ENCODE measurements at places on chromosomes 7 and 10.

DNA sequence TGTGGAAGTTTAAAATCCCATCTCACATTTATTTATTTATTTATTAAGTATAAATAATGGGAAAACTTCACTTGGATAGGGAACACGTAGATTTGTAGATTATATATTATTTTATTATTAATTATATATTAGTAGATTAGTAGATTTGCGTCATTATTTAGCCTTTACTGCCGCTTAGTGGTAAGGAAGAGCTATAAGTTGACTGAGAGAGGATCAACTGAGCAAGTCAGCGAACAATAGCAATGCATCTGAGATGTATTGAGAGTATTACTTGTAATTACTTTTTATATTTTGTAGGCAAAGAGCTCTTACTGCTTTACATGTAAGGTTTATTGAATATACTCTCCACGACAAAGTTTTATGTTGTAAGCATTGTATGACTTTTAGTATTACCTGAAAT is 244.5 kb upstream of the ANKRD30A start:
- DNase-seq, result no peak

GRCh38 chr10:49738616-49739360 is 23.3 kb downstream of the OGDHL start:
- no peak for DNase-seq

DNA sequence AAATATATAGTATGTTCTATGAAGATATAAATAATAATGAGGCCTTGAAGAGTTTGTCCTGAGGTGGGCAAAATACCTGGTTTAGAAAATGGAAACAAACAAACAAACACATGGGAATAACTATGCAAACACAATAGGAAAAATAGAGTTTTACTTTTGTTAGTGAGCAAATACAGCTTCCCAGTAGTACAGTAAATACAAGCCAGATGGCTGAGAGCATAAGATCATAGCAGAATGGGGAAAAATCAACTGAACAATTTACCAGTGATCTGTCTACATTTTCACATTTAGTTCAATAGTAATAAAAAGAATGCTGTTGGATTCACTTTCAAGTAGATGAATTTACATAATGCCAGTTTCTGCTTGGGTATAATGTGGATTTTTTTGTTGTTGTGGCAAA is 45.1 kb downstream of the ADD3 start:
- no peak for DNase-seq

DNA sequence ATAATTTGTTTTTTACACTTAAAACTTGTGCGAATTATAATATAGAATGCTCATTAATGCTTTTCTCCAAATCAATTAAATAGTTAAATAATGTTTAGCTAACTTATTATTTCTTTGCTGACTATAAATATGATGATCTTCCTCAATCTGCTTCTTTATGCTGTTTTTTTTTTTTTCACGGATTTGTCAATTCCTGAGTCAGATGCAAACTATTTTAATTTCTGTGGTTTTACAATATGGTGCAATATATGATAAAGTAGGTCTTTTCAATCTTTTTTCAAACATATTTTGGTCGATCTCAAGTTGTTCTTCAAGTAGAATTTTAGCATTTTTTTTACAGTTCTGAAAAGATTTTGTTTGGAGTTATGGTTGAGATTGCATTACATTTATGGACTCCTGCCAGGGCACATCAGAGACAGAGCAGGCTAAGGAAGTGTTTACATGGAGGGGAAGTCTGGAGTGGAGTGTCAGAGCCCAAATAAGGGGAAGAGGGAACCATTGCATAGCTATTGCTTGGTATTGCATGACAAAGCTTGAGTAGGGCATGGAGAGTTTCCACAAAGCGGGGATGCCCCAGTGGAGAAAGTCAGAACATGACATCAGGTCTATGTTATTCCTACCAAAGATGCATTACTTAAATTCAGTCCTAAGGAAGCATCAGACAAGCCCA is 204.4 kb downstream of the OTUD1 start:
- no peak for DNase-seq

DNA sequence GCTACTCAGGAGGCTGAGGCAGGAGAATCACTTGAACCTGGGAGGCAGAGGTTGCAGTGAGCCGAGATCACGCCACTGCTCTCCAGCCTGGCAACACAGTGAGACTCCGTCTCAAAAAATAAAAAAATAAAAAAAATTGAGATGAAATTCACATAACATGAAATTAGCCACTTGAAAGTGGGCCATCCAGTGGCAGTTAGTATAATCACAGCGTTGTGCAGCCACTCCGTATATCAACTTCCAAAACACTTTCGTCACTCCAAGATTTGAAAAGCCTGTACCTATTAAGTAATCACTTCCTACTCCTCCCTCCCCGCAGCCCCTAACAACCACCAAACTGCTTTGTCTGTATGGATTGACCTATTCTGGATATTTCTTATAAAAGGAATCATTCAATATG is 20.7 kb upstream of the CACUL1 start:
- no peak for DNase-seq

DNA sequence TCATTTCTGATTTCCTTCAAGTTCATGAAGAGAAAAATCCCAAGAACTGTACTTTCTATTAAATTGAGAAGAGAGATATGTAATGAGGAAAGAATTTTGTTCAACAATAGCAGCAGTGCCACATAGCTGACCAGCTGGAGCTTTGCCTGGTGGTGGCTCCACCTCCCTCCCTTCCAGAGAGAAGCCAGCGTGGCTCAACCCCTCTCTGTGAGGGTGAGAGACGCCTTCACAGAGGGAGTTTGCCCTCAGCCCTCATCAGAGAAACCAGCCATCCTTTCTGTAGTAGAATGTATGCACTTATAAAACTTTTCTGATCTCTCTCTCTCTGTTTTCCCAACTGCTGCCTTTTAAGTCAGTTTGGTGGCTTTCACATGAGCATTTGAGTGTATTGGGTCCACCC is 20.5 kb upstream of the COL1A2 start:
- no peak for DNase-seq

DNA sequence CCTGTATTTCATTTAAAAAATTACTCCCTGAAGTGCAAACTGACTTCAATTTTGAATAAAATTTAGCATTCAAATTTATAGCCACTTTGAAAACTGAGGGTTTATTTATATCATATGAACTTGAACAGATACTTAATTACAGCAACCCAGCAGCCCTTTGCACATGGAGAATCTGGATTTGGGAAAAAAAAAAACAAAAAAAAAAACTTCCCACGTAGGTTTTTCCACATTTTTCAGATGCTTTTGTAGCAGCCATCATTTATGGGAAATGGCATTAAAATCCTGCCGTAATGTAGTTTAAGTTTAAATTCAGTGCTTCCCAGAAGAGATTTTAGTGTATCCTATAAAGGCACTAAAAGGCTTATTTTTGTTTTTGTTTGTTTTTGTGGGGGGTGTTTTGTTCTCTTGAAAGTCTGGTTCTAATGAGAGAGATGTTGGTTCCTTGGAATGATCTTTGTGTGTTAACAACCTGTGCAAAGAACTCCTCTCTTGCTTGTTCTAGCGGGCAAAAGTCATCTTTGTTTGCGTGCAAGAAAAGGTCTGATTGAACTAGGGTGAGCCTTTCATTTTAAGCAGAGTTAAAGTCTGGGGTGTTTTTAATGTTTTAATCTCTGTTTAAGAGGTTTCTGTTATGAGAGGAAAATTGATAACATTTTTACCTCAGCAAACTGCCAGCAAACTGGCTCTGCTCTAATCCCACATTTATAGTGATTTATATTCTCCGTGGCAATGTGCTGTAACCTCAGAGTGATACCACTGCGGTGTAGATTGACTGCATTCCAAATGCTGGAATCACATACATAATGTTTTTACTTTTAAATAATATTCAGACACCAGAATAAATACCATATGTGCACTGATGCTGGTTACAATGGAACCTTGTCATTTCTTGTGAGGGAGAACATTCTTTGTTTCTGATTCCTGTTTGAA is 105.5 kb downstream of the WNT2 start:
- no peak for DNase-seq

DNA sequence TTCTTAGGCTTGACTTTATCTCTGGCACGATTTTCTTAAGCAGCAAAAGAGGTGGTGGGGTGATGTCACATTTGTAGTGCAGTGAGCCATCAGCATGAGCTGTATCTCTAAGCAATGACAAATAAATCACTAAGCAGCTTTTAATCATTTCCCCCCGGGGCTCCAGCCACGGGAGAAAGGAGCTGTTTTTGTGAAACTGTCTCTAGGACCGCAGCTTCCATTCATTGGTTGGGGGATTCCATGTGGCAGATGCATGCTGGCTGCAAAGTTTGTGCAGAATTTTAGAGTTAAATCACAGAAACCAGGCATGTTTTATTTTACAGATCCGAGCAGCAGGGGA is 464 bp downstream of the KIAA1217 start:
- DNase-seq, result no peak

DNA sequence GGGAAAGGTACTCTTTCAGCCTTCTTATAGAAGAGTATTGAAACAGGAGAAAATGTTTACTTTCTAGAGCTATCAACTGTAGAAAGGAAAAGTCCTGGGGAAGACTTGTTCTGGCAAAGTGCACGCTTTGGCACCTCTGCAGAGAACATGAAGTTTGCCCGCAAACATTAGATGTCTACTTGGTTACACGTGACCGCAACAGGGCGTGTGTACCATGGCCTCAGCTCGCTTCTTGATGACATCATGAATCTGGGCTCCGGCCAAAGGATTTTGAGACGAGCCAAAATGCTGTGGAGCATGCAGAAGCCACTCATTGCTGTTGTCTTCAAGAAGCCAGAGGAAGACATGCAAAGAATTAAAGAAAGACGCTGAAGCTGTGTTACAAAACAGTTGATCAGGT is 8.6 kb upstream of the TAS2R60 start:
- DNase-seq, result no peak

GRCh38 chr10:58826694-58827093 is 314.0 kb downstream of the BICC1 start:
- DNase-seq, result no peak

- DNase-seq, result no peak
These were observed 39.5 kb downstream of the ESYT2 start for GRCh38 chr7:158789842-158790241.

DNA sequence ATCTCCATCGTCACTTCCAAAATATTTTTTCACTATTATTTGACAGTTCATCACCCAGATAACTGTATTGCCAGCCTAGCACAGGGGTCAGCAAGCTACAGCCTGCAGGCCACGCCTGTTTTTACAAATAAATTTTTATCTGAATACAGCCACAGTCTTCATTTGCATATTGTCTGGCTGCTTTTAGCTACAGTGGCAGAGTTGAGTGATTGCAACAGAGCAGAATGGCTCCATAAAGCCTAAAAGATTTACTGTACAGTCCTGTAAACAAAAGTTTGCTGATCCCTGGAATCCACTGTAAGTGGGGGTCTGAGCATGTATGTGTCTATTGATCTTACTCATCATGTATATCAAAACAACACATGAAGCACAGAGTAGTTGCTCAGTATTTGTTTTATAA is 45.9 kb upstream of the GNAI1 start:
- no peak for DNase-seq

DNA sequence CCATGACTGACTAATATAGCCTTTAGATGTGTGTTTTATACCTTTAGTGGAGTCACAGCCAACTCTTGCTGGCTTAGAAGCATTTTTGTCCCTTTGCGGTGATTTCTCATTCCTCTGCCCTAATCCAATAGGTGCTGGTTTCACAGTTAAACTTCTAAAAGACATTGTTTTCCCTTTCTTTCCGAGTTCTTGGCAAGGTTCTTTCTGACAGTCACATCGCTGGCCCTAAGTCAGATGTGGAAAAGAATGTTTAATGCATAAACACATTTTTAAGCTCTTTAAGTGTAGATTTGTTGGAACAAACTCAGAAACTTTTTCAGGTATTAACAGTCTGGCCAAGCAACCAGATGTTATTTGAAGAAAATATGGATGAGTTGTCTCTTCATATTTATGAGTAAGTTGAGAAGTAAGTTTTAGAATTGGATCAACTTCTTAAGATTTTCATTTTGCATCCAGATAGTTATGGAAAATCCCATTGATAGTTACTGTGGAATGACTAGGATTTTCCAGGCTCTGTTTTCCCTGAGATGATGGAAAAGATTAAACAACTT is 4.1 kb downstream of the EPDR1 start:
- no peak for DNase-seq

DNA sequence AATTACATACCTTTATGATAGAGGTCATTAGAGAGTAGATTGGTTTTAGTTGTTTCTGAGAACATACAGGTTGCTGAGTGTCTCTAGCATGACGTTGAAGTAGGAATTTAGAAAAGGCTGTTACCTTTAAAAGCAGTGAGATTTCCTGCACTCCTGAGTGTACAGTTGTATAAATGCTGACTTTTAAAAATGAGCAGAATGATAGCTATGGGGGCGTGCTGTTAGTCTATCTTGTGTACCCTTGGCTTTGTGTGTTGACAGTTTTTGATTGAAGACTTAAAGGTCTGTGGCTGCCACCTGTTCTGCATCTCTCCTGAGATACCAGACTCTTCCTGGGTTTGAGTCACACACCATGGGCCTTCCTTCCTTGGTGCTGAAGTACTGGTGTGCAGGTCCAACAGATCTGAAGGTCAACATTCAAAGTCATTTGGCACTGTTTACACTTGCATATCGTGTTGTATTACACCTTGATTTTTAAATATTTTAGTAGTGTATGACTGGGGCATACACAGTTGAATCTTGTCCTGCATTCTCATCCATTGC is 23.8 kb downstream of the DNAJB6 start:
- DNase-seq, result no peak

- DNase-seq, result peak; percentile 84
These were observed 32.6 kb downstream of the GRID1 start for GRCh38 chr10:86333826-86334487.

DNA sequence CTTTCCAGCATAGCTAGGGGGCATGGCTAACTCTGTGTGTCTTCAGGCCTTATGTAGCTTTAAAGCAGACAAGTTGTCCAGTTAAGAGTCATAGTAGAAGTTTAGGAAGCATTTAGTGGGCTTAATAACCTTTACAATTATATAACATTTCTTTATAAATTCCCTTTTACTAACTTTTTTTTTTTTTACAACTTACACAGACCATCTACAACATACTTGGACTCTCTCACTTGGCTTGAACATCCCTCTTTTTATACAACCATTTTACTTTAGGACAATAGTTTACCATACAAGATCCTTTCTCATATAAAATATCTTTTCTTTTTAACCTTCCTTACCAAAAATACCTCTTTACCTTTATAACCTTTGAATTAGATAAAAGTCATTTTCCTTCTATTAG is 26.3 kb downstream of the SP4 start:
- DNase-seq, result no peak

GRCh38 chr7:156785998-156786543 is 106.9 kb downstream of the LMBR1 start:
- no peak for DNase-seq

- no peak for DNase-seq
These were observed 35.2 kb downstream of the KCNMA1 start for GRCh38 chr10:77602231-77602912.

- DNase-seq, result no peak
These were observed 33.0 kb downstream of the ORC5 start for GRCh38 chr7:104174798-104175197.

DNA sequence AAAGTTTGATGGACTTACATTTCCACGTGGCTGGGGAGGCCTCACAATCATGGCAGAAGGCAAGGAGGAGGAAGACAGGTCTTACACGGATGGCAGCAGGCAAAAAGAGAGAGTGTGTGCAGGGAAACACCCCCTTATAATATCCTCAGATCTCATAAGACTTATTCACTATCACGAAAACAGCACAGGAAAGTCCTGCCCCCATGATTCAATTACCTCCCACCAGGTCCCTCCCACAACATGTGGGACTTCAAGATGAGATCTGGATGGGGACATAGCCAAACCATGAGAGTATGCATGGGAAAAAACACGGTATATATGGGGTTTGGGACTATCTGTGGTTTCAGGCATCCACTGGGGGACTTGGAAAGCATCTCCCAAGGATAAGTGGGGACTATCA is 78.0 kb downstream of the PLXNA4 start:
- DNase-seq, result no peak
